Stimulated activated CD4-positive, alpha-beta T cell treated with anti-CD3 and anti-CD28 coated beads, Interleukin-15, amount 100 ng/mL, for 48 hours (primary cell): ENCODE measurements at places on chromosomes 12 and 14.

GRCh38 chr12:54286042-54287030 lies 5.8 kb downstream of the HNRNPA1 start:
- no peak for DNase-seq

DNA sequence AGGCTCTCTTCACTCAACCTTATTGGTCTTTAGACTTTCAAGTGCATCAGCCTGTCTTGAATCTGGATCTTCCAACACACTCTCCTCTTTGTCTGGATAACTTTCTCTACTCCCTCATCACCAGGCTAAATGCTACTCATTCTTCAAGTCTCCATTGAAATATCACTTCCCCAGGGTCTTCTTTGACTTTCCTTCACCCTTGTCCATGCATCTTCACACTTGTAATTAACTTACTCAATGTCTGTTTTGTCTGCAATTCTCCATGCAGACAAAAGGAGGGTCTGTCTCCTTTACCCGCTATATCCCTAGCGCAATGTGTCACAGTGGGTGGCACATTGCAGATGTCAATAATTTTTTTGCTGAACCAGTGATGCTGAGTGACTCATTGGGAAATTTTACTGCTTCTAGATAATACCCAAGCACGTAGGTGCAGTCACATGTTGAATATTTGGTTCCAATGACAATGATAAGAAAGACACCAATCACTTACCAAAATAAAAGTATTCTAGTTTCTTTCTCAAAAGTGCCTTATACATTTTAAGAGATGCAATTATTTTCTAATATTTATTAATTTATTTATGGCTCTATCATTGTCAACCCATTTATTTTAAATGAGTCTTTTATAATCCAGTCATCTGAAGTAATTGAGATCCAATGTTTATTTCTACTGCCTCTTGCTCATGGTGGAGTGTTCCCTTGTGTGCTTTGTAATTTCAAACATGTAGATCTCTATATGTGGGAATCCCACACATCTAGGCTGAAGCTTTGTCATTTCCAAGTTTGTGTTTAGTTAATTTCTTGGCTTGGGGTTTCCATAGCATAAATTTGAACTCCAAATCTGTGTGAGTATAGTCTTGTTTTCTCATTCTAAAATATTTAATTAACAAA lies 21.7 kb upstream of the RFC5 start:
- DNase-seq, result no peak

- DNase-seq, result no peak
Measured at GRCh38 chr12:98719515-98720504, 74.7 kb downstream of the APAF1 start.

GRCh38 chr12:75533239-75533638 lies 21.8 kb upstream of the KRR1 start:
- DNase-seq, result no peak

- no peak for DNase-seq
Measured at GRCh38 chr12:130117233-130117632, 45.0 kb upstream of the FZD10 start.

GRCh38 chr12:46794593-46795190 lies 31.1 kb downstream of the SLC38A4 start:
- DNase-seq, result no peak

- DNase-seq, result no peak
Measured at GRCh38 chr14:38724621-38725020, 378.4 kb downstream of the SEC23A start.

GRCh38 chr14:52110441-52111086 lies 41.7 kb upstream of the NID2 start:
- DNase-seq, result no peak

- DNase-seq, result no peak
Measured at GRCh38 chr14:32683679-32684078, 255.0 kb upstream of the NPAS3 start.

DNA sequence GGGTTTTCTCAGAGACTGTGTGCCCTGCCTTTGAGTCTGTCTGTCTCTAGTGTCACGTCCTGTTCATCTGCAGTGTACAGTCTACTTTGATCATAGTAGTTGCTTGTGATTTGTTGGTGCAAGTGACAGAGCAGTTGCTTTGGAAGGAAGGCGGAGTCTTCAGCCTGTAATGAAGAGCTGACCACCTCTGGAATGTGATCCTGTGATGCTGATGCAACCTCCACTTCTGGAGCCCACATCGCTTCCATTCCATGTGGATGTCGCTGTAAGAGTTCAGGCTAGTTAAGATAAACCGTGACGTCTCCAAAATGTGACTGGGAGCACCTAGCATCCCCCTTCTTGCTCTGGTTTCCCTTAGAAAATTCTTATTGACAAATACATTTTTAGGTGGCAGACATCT lies 51.8 kb downstream of the PELI2 start:
- no peak for DNase-seq

DNA sequence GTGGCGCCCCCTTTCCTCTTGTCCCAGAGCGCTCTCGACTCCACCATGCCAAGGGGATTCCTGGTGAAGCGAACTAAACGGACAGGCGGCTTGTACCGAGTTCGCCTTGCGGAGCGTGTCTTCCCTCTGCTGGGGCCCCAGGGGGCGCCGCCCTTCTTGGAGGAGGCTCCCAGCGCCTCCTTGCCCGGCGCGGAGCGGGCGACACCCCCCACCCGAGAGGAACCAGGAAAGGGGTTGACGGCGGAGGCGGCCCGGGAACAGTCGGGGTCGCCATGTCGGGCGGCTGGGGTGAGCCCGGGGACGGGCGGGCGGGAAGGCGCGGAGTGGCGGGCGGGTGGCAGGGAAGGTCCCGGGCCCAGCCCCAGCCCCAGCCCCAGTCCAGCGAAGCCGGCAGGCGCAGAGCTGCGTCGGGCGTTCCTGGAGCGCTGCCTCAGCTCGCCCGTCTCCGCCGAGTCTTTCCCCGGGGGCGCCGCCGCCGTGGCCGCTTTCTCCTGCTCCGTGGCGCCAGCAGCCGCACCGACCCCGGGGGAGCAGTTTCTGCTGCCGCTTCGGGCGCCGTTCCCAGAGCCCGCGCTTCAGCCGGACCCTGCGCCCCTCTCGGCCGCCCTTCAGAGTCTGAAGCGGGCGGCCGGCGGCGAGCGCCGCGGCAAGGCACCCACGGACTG lies 376 bp downstream of the INSM2 start:
- no peak for DNase-seq

- DNase-seq, result no peak
Measured at GRCh38 chr12:117853600-117853999, 115.2 kb downstream of the KSR2 start.

DNA sequence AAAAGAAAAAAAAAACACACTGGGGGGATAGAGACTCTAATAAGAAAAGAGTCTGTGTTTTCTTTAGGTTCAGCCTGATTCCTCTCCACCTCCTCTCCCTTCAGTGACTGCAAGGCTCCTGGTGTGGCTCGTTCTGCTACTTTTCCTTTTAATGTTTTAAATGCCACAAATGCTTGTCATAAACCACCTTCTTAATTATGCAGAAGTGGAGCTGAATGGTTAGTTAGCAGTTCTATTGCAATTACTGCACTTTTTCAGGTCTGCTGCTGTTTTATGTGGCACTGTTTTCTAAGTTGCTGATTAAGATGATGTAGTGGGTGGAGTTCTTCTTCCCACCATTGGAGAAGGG lies 878.1 kb downstream of the DIO2 start:
- DNase-seq, result no peak

DNA sequence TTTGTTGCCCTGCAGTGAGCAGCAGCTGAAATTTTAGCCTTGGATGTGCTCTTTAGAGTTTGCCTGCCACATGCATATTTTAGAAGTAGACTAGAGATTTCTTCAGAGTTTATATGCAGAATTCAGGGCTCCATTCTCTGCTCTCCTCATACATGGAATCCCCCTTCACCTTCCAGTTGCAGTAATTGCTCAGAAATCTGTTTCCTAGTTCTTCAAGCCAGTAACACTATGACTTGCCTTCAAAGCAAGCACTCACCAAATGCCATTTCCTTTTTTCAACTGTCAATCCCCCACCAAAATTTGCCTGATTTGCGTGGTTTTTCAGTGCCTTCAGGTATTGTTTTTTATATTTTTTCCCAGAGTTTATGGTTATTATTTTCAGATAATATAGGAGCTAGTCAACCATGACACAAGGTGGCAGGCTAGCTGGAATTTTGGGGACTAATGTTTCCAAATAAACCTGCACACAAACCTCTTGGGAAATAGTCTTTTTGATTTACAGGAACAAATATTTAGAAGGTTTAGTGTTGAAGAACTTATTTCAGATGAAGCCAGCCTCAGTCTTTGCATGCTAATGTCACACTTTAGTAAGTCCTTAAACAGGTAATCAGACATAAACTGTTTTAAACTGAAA lies 79.2 kb downstream of the ASCL1 start:
- no peak for DNase-seq

GRCh38 chr14:101175731-101176534 lies 272.4 kb upstream of the RTL1 start:
- no peak for DNase-seq

- DNase-seq, result no peak
Measured at GRCh38 chr14:24231263-24232120, 675 bp downstream of the NEDD8 start.

DNA sequence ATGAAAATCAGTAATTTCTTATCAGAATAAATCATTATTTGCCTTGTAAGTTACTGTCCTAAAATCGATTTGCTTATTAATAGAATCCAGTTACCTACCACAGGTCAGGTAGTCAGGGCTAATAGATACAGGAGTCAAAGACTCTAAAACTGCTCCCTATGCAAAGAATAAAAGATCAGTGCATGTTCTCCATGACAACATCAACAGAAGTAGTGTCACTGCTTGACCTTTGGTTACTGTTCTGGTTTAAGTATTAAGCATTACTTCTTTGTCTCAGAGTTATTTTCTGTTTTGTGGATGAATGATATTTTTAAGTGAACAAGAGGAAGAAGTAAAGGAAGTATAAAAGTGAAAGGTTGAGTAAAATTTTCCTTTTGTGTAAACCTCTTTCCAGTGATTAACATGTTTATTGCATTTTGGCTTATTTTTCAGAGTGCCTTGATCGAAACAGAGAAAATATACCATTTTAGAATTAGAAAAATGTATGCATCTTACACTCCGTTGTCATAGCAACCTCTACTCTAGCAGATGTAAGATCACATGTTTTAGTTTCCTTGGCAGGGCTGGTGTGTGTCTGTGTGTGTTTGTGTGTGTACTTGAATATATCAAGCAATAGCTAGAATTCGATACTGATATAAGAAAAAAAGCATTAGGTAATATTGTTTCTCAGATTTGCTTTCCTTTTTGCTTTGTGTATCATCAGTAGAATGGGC lies 44.7 kb downstream of the ABCD2 start:
- no peak for DNase-seq

- DNase-seq, result no peak
Measured at GRCh38 chr12:121456551-121456950, 56.6 kb downstream of the RNF34 start.

- DNase-seq, result no peak
Measured at GRCh38 chr12:15924956-15925355, 13.8 kb downstream of the DERA start.

GRCh38 chr14:21099596-21099985 lies 1.1 kb upstream of the ZNF219 start:
- no peak for DNase-seq

DNA sequence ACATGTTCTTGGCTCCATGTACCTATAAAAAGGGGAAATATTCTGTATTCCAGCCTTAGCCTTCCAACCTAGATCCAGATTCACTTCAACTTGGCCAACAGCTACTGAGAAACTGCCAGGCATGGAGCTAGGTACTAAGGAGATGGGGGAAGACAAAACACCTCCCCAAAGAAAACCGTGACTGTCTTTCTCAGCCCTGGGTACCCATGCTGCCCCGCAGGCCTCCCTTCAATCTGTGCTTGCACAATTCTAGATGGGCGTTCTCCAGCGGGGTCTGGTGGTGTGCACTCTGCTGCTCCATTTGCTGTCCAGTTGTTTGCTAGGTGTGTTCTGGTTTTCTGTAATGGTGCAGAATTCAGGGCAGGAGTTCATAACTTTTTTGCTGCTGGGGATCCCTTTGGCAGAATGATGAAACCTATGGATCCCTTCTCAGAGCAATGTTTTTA lies 817 bp upstream of the KRT4 start:
- DNase-seq, result no peak

- DNase-seq, result no peak
Measured at GRCh38 chr14:96098309-96098998, 59.3 kb downstream of the C14orf132 start.

DNA sequence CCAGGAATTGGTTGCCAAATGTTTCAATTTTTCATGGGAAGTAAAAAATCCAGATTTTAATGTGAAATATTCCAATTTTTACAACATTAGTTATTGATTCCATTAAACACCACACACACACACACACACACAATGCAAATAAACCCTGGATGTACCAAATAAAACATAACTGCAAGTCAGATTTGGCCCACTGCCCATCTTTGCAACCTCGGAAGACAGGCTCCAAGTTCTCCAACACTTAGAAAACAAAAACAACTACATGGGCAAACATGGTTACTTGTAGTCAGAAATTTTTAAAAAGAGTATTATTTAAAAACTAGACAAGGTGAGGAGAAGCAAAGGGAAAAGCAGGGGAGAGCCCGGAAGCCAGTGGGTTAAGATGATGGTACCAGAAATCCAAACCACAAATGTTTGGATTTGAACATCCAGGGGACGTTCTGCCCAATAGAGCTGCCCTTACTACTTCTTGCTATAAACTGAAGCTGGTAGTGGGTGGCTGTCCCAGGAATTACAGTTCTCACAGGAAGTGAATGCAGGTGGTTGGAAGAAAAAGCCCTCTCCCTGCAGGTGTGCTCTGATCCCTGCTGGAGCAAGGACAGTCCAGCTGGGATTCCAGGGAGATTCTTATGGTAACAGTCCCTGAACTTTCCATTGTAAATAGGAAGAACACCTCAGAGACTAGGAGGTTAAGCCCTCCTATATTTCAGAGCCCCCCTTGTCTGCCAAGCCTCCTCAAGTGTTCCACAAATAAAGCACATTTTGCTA lies 111.7 kb downstream of the SLC25A21 start:
- DNase-seq, result no peak

GRCh38 chr12:52054231-52054832 lies 3.1 kb downstream of the NR4A1 start:
- no peak for DNase-seq

GRCh38 chr14:91415794-91416743 lies 1.6 kb downstream of the CCDC88C start:
- peak; percentile 67 for DNase-seq

DNA sequence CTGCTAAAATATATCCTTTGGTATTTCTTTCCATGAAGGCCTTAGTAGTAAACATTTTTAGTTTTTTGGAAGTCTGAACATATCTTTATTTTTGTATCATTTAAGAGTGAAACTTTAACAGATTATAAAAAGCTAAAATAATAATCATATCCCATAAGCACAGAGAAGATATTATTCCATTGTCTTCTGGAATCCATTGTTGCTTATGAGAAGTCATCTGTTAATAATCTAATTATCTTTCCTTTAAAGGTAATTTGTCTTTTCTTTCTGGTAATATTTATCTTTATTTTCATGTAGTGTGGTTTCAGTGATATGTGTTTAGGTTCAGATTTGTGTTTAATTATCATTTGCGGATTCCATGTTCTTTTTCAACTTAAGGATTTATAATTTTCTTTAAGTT lies 261.7 kb downstream of the MSRB3 start:
- no peak for DNase-seq

DNA sequence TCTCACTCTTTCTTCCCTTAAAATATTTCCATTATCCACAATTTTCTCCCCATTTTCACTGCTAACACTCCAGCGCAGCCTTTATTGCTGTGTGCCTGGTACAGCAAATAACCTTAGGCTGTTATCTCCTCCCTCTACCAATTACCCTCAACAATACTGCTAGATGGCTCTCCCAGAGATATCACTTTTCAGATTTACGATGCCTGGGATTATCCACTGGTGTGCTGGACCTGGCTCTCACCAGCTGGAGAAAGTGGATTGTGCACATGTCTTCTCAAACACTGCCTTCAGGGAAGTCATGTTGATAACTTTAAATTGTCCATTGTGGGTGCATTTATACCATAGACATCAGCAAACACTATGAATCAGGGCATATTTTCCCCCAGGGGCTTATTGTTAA lies 101.9 kb upstream of the ADAMTS20 start:
- no peak for DNase-seq
